Lower leg skin (tissue), 4 donors: ENCODE measurements at places on chromosomes 2 and 18.
A peak's percentile ranks its signal among the peaks of the same experiment; 100 is the strongest.

- no peak for DNase-seq
These were observed 19.5 kb downstream of the SLC20A1 start for GRCh38 chr2:112665113-112665780.

DNA sequence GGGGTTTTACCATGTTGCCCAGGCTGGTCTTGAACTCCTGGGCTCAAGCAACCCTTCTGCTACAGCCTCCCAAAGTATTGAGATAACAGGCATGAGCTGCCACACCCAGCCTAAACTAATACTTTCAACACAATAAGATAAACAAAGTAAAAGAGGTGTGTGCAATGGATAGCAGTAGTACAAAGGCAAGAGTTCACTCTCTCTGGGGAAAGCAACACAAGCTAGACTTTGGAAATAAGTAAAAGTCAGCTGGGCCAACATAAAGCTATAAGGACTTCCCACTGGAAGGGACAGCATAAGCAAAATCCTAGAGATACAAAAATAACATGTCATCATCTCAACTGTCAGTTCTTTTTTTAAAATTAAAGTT is 5.2 kb upstream of the NOSTRIN start:
- no peak for DNase-seq

DNA sequence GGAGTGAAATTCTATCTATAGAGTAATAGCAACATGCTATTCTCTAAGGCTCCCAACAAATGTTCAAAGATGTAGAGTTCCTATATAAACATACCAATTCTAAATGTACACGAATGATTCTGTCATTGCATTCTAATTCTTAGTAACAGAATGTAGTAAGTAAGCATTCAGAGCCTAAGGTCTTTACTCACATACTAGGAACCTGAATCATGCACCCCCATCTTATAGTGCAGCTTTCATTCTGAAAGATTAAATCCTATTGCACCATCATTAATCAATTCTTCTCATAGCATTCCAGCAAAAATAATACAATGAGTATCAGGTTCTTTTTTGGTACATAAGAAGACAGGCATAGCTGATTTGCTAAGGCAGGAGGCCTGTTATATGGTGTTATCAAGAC is 230.0 kb downstream of the NCKAP5 start:
- no peak for DNase-seq

GRCh38 chr2:37615804-37616676 is 55.4 kb downstream of the CDC42EP3 start:
- no peak for DNase-seq

- no peak for DNase-seq
These were observed 144.5 kb downstream of the USP34 start for GRCh38 chr2:61326423-61326822.

GRCh38 chr2:43701111-43701510 is 24.9 kb upstream of the C1GALT1C1L start:
- no peak for DNase-seq

DNA sequence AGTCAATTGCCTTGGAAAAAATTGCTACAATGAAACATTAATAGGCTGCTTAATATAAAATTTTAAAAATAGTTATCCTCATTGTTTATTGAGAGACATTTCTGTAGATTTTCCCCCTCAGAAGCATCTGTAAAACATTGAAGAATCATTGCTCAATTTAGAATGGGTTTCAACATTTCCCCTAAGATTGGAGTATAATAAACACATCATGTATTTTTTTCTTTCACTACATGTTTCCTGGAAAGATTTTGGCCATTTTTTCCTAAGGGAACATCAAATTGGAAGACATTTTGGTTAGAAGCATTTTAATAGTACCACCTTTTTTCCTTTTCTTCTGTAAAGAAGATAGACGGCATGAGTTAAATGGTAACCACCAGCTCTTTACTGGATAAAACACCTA is 443.2 kb upstream of the SPHKAP start:
- no peak for DNase-seq

DNA sequence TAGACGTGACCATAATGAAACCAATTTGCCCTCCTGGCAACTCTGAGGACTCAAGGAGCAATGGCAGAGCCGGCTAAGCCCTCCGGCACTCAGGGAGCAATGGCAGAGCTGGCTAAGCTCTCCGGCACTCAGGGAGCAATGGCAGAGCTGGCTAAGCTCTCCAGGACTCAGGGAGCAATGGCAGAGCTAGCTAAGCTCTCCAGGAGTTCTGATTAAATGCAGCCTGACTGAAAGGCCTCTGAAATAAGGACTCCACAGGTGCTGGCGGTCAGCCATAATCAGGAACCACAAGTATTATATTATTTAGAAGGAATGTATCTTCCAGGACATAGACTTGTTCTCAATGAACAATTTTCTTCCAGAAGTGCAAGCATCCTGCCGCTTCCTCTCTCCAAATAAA is 65.2 kb downstream of the C2orf76 start:
- DNase-seq = no peak

GRCh38 chr2:240467659-240468302 is 32.3 kb downstream of the GPC1 start:
- DNase-seq = peak; percentile 14

- DNase-seq = no peak
These were observed 793.9 kb downstream of the SUCLG1 start for GRCh38 chr2:83665154-83665553.

DNA sequence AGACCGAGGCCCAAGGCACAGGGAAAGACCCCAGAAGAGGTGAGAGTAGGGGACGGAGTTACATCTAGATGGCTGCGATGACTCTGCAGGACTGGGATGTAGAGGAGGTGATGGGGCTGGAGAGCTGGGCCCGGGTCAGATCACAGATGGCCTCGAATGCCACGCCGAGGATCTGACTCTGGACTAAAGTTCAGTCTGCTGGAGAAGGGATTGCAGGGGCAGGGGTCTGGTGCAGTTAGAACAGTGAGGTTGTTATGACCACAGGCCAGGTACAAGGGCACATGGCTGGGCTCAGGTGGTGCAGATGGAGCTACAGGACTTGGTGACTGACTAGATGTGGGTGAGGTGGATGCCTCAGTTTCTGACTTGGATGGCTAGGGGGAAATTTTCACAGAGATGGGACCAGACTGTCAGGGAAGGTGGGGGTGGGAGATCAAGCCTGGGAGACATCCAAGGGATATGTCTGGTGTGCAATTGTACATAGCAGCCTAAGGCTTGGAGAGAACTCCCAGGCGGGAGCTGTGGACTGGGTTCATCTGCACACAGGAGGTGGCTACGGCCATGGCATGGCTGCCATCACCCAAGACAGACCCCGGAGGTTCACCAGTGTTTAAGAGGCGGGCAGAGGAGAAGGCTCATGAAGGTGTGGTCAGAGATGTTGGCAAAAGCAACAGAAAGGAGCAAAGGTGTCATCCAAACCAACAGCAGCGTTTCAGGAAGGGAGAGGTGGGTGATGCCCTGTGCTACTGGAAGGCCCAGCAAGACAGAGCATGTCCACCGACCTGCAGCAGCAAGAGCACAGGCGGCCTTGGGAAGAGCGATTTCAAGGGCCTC is 66.9 kb downstream of the CIB4 start:
- DNase-seq = no peak

- no peak for DNase-seq
These were observed 209.2 kb downstream of the MCFD2 start for GRCh38 chr2:46706264-46706983.

DNA sequence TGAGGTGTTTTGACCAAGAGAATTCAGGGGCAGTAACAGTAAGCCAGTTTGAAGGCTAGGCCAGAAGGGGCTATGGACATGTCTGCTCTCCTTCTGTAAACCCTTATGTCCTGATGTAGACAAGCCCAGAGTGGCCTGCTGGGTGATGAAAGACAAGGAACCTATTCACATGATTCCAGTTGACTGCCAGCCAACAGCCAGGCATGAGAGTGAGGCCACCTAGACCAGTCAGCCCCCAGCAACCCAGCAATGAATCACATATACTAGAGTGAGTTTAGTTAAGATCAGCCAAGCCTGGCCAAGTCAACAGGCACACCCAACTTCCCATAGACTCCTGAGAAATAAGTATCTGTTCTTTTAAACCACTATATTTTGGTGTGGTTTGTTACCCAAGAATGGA is 1889.7 kb upstream of the CELF4 start:
- DNase-seq = no peak

- no peak for DNase-seq
These were observed 289.8 kb upstream of the SPRED2 start for GRCh38 chr2:65722028-65722778.

DNA sequence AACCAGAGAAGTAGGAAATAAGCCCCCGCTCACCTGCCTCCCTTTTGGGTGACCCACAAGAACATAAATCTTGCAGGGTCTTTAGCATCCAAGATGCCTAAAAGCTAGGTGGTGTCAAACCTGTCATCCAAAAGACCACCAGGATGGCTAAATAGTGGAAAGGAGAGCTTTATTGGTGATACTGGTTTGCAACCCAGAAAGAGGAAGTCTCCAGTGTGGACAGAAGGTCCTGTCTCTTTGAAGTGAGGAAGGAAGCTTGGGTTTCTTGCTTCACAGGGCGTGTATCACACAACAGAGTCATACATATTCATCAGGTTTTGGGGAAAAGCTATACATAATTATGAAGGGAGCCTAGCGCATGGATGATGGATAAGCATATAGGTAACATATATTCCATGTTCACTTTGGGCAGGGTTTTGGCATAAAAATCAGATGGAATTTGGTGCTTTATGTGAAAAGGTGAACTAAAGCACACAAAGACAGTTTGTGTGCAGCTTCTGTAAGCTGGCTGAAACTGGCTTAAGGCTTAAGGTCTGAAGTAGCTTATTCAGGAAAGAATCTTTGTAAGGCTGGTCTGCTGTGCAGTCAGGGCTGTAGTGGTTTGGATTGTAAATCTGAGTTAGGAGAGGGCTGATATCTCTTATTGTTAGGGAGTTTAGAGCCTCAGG is 102.2 kb upstream of the MSH2 start:
- DNase-seq = peak; percentile 49

DNA sequence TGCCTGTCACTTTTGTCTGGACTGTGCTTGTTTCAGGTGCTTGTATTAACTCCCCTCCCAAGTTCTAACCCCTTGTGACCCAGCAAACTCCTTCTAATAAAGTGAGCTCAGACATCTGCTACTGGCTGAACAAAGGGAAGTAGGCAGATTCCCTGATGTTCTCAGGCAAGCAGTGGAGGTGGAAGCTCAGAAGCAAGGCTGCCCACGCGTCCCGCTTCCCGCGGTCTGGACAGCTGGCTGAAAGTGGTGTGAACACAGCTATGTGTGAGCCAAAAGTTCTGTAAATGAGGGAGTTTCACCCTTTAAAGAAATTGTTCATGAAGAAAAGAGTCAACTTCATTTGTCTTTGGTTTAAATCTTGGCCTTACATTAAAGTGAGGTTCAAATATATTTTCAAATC is 40.0 kb downstream of the NAPG start:
- DNase-seq = peak; percentile 23

GRCh38 chr2:105919826-105920225 is 175.1 kb downstream of the NCK2 start:
- no peak for DNase-seq

GRCh38 chr18:11175266-11175979 is 26.1 kb upstream of the PIEZO2 start:
- DNase-seq = no peak

DNA sequence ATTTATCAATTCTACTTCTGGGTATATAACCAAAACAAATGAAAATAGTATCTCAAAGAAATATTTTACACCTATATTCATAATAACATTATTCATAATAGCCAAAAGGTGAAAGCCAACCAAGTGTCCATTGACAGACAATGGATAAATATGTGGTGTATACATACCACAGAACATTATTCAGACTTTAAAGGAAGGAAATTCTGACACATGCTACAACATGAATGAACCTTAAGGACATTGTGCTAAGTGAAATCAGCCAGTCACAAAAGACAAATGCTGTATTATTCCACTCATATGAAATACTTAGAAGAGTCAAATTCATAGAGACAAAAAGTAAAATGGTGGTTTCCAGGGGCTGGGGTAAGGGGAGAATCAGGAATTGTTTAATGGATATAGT is 370.5 kb upstream of the CHAC2 start:
- DNase-seq = no peak

DNA sequence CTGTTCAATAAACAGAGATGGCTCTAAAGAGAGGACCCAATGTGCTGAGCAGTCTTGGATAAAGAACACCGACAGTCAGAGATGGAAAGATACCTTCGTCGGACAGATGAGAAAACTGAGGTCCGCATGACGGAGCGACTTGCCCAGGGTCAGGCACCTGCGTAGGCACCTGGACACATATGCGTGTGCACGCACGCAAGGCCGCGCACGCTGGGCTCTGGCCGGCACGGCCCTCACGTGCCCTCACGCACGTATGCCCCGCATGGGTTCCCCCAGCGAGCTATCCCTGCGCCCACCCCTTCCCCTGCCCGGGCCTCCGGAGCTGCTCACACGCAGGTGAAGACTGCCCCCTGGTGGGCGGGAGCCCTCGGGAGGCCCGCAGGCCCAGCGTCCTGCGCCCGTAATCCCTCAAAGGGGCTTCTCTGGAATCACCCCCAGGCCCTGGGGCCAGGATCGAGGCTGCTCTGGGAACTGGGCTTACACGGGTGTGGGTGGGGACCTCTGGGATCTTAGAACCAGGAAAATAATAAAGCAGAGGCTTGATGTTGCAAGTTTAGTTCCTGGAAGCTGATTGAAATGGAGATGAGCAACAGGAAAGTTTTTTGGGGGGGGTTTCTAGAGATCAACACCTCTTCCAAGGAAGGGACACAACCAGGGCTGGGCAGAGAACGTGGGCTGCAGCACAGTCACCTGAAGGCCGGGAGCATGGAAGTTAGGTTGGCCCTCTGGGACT is 246.3 kb downstream of the TNS1 start:
- no peak for DNase-seq

DNA sequence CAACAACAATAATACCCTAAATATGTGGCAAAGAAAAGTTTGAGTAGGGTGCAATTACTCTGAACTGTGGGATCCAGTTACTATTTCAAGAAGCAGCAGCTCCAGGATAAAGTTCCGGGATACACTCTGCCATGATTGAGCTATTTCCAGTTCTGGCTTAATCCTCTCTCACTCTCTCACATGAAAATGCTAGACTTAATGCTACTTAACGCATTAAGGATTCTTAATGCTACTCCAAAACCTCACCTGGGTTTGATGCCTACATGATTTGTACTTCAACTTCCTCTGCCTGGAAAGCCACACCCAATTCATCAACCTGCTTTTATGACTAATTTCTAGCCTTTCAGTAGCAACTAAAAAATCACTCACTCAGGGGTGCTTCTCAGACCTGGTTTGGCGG is 151.1 kb upstream of the HNMT start:
- no peak for DNase-seq

DNA sequence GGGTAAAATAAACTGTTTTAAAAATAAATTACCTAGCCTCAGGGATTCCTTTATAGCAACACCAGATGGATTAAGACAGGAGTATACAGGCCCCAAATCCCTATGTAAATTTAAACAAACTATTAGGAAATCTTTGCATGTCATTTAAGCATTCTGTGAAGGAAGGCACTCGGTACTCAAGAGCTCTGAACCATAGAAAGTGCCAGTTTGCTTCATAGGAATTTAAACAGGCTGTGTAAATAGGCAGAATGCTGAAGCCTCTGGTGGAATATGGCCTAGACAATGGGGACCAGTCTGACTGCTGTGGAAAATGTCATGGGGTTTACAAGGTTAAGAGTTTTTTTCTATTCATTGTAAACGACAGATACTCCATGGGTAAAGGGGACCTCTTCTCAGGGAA is 377.4 kb downstream of the DLGAP1 start:
- DNase-seq = no peak

- no peak for DNase-seq
These were observed 152.9 kb upstream of the PGAP1 start for GRCh38 chr2:197079414-197079813.

- no peak for DNase-seq
These were observed 36.4 kb downstream of the ALPK2 start for GRCh38 chr18:58592223-58593214.
